A549 treated with CORT108297 at 1 μM for 4 hours (cell line): ENCODE measurements at places on chromosomes 5 and 9. TPM values are rescaled to one million over a fixed set of nuclear protein-coding genes. Genes with fewer than 3 reads are reported as not detected.

The CDO1 gene
- 0.08 TPM in 1 of 5 replicates, not detected in the others for total RNA-seq

The SLC6A7 gene
- total RNA-seq, result 0.02 to 0.05 TPM (median 0.03 TPM) in 4 of 5 replicates, not detected in the other

The FBXO38 gene
- total RNA-seq, result 13.8 to 22.4 TPM (median 18.3 TPM) in 5 replicates

The CAMK2A gene
- total RNA-seq, result 0.76 to 1.3 TPM (median 0.86 TPM) in 5 replicates

The SLC46A2 gene
- 0.02 TPM in 1 of 5 replicates, not detected in the others for total RNA-seq

The PTGER4 gene
- 1.4 to 1.5 TPM (median 1.5 TPM) in 5 replicates for total RNA-seq

The GABRA1 gene
- not detected in 5 replicates for total RNA-seq

The UBAP2 gene
- 36.8 to 44.0 TPM (median 42.0 TPM) in 5 replicates for total RNA-seq

The BHMT gene
- total RNA-seq, result 0.21 TPM in 1 of 5 replicates, not detected in the others
